ENCODE measurements at places on chromosomes 6 and 20.
A peak's percentile ranks its signal among the peaks of the same experiment; 100 is the strongest.

DNA sequence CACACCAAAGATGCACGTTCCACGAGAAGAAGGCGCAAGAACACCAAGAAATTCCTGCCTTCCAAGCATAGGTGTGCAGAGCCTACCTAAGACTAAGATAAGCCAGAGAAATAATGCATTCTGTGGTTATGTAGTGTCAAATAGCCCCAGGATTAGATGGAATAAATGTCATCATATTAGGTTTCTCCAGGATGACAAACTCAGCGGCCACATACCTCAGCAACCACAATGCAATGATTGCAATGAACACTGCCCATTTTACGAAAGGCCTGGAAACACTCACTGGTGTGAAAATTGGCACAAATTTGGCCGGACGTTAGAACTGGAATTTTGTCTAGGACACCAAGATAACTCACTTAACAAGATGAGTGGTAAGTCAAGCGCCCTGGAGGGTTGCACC lies 129.7 kb downstream of the SLC22A3 start:
- DNase-seq, result no peak

DNA sequence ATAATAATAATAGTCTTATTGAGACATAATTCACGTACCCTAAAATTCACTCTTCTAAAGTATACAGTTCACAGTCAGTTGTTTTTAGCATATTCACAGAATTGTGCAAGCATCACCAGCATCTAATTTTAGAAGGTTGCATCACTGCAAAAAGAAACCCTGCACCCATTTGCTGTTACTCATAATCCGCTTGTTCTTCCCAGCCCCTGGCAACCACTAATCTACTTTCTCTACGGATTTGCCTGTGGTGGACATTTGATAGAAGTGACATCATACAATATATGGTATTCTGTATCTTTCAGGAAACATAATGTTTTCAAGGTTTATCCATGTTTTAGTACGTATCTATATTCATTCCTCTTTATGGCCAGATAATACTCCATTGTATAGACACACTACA lies 41.5 kb upstream of the FAM184A start:
- peak; percentile 93 for DNase-seq

DNA sequence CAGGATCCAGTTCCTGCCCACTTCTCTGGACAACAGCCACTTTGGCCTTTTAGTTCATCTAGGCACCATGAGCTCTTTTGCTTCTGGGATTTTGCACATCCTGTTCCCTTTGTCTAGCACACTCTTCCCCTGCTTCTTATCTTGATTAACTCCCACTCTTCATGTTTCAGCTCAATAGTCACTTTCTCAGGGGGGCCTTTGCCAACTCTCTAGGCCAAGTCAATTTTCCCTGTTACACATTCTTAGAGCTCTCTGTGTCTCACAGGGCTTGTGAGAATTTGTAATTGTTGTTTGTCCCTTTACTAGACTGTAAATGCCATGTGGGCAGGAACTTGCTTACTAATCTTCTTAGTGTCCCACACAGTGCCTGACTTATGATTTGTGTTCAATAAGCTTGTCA lies 58.1 kb upstream of the EPB41L1 start:
- no peak for DNase-seq

DNA sequence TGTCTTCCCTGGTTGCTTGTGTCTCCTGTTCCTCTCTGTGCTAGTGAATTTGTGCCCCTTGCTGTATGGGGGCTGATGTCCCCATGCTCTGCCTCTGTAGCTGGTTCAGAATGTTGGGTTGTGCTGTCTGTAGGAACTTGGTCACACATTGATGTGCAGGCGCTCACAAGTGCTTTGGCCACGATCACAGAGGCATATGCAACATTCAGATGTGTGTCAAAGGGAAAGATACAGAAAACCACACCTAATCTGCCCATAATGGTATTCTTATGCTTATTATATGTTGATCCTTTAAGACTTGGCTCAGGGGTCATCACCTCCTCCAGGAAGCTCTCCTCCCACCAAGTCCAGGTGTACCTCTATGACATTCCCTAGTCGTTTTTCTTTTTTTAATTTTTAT lies 17.1 kb upstream of the DHX35 start:
- no peak for DNase-seq

- no peak for DNase-seq
Measured at GRCh38 chr6:42295677-42296076, 78.0 kb upstream of the MRPS10 start.

DNA sequence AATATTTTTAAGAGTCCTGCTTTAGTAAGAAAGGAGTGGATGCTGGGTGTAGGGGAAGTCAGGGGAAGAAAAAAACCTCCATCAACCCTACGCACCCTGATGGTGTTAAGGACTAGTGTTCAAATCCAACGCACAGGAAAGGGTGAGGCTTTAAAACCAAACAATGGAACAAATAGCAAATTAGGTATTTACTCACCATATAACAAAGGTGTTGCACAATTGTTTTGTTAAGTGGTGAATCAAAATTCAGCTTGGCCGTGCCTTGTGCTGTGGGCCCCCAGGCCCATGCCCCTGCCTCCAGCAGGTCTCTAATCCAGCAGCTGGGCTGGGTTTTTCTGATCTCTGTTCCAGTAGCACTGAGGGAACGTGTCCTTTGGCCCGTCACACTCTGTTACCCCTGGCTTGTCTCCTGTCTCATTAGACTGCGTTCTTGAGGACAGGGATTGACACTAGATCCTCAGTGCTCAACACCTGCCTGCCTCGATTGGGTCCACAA lies 11.8 kb downstream of the FAM83D start:
- no peak for DNase-seq

GRCh38 chr6:122783401-122783800 lies 3.9 kb downstream of the FABP7 start:
- DNase-seq, result no peak

GRCh38 chr20:23255716-23256385 lies 94.7 kb upstream of the NXT1 start:
- DNase-seq, result no peak

DNA sequence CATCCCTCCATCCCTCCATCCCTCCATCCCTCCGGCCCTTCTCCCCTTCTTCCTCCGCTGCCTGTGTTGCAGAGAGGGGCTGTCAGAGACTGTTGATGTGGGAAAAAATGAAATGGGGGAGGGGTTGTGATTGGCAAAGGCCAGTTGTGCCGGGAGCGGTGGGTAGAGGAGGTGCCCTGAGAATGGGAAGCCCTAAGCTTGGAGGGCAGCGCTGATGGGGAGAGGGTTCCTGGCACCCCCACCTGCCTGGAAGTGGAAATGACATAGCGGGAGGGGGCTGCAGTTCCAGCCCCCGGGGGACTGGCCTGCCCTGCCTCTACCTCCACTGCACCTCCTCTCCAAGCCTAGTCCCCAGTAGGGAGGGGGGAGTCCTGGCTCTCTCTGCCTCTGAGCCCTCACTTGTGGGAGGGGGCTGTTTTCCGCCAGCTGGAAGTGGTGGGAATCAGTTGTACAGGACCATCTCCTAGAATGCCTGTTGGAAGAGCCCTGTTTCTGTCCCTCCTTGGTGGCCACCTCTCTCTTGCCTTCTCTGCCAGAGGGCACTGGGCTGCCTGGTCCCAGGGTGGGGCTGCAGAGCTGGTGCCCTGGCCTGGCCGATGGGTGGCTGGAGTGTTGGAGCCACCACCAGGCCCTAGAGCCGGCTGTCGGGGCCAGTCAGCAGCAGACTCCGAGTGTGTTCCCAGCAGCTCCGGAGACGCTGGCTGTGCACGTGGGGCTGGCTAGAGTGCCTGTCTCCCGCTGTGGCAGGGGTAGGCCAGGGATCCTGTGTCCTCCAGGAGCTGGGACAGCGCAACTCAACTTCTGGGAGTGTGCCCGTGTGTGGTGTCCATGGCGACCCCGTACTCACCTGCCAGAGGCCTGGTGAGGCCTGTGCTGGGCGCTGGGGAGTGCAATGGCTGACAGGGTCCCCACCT lies 1.5 kb downstream of the DLGAP4 start:
- DNase-seq, result no peak

DNA sequence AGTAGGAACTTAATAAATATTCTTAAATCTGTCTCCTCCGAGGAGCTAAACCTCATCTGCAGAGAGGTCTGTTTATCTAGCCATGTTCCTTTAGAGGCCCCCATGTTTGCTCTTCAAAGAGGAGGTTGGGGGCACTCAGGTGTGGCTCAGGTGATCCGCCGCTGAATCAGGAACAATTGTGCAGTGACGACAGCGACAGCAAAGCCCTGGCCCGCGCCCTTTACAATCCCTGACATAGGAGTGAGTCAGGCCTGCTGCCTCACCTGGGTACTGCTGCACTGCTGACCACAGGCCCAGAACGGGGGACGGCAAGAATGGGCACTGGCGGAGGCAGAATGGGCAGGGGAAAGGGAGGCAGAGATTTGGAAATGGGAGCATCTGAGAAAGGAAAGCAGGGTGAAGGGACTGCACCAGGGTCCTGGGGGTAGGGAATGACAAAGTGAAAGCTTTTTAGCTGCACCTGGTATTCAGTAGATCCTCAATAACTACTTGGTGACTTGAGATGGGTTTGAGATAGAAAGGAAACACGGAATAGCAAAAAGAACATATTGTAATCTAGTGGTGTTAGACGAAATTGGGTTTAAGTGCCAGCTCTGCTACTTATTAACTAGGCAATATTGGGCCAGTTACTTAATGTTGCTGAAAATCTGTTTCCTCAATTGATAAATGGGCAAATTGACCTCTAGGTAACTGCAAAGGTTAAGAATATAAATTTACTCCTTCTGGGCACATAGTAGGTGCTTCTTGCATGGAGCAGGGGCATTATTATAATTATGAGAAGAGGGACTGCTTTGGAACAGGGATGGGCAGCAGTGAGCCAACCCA lies 5.4 kb upstream of the IER3 start:
- no peak for DNase-seq

- no peak for DNase-seq
Measured at GRCh38 chr6:12164508-12164770, 125.7 kb upstream of the EDN1 start.

DNA sequence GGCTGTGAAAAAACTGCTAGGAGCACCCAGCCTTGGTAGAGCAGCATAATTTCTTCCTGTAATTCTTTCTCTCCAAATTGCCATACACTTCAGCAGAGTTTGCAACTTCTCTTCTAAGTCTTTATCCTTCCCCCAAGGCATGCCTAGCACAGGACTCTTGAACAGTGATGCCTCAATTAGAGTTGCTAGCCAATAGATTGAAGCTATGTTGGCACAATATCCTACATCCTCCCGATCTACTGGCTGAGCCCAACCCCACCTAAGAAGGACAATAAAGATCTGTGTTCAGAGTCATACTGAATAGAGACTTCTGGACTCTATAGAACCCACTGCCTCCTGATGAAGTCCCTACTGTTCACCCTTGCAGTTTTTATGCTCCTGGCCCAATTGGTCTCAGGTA lies at the start of gene DEFB126:
Gene DEFB126 (plus strand): TSS at position 301 of the 400 bp plus-strand sequence. CDS start 39 bp downstream, at position 340.
- no peak for DNase-seq

DNA sequence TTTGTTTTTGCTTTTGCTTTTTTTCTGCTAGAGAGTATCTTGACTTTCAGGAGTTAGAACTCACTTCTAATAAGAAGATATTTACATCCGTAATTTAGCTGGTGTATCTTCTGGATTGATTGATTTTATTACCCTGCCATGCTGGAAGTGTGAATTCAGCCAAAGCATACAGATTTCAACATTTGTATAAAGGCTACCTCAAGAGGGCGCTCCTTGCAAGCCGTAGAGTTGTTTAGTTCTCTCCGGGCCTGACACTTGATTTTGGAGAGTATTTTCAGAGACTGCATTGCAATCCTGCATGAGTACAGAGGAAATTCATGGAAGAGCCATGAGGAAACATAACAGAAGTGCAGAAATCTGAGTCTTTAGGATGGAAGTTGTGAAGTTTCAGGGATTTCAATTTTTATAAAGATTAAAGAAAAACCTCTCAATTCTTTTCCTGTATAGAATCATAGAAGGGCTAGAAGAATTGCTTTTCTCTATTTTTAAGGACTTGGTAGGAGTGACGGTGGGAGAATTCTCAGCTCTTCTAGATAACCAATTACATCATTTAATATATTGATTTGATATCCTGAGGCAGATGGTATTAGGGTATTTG lies 66.7 kb upstream of the TIAM2 start:
- peak; percentile 58 for DNase-seq

GRCh38 chr20:3813848-3814581 lies 6.3 kb upstream of the AP5S1 start:
- no peak for DNase-seq

DNA sequence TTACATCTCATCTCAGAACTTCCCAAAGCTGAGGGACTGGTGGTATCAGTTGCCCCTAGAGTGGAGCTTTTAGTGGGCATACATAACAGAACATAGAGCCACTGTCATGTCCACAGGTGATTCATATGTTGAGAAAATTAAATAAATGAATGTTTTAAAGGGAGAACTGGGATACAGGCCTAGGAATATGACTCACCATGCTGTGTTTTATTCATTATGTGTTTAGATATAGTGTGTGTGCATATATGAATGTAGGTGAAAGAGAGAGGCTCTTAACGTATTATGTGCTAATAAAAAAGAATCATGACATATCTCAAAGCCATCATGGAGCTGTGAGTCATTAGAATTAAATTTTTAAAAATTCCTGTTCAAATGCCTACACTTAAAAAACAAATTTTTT lies 332.2 kb upstream of the RSPO3 start:
- no peak for DNase-seq

- DNase-seq, result peak; percentile 33
Measured at GRCh38 chr20:11917663-11918062, at the start of gene BTBD3. TSS of gene BTBD3 (plus strand) at chr20:11917893. CDS start at chr20:11918276, 383 bp downstream.

GRCh38 chr6:128414943-128415342 lies 105.5 kb downstream of the PTPRK start:
- DNase-seq, result no peak

- no peak for DNase-seq
Measured at GRCh38 chr6:75204959-75205775, 686 bp downstream of the COL12A1 start.

Measured in stromal cell of bone marrow (primary cell).